ENCODE measurements at places on chromosomes 5 and 9. TPM values are rescaled to one million over a fixed set of nuclear protein-coding genes. Genes with fewer than 3 reads are reported as not detected.

Gene PGM5
- total RNA-seq: 9.3 TPM

Gene IER5L
- 21.7 TPM for total RNA-seq

Gene CTSV
- 4.0 TPM for total RNA-seq

Gene NCS1
- 16.6 TPM for total RNA-seq

Gene SLC34A1
- total RNA-seq: not detected

Gene SPINK13
- total RNA-seq: not detected

Gene PHF24
- not detected for total RNA-seq

Gene HTR4
- total RNA-seq: not detected

Gene FAXDC2
- 0.54 TPM for total RNA-seq

Gene SPINK7
- not detected for total RNA-seq

Gene LVRN
- not detected for total RNA-seq

Gene GRIN1
- not detected for total RNA-seq

Gene DNAJA1
- 152 TPM for total RNA-seq

Gene CD72
- total RNA-seq: 0.47 TPM

Gene KCNT1
- not detected for total RNA-seq

Gene CYSRT1
- 0.89 TPM for total RNA-seq

Gene SRP19
- total RNA-seq: 208 TPM

Gene PPP3R2
- not detected for total RNA-seq

Gene GTF3C4
- total RNA-seq: 14.8 TPM

Gene OCLN
- total RNA-seq: 2.1 TPM

Gene FAM153A
- not detected for total RNA-seq

Gene PCA3
- total RNA-seq: not detected

Gene COL15A1
- 1.2 TPM for total RNA-seq

Gene DOCK8
- 5.9 TPM for total RNA-seq

Gene FOXD4L6
- total RNA-seq: not detected

Gene PCDHB16
- total RNA-seq: 0.10 TPM

Gene CCL21
- total RNA-seq: not detected

Gene GNA14
- total RNA-seq: not detected

Gene SCGB3A2
- total RNA-seq: not detected

Gene BTNL3
- total RNA-seq: not detected

Gene ZDHHC11
- not detected for total RNA-seq

Gene PTCH1
- 2.4 TPM for total RNA-seq

Gene MEIKIN
- not detected for total RNA-seq

Gene DNAI1
- total RNA-seq: not detected

Gene DEPDC1B
- 26.3 TPM for total RNA-seq

Gene FABP6
- total RNA-seq: 3.9 TPM

Gene POLK
- 10.9 TPM for total RNA-seq

Gene SOX30
- not detected for total RNA-seq

Gene TMEM174
- total RNA-seq: not detected

Gene OTULINL
- total RNA-seq: not detected

Gene TAL2
- not detected for total RNA-seq

Gene SLC6A18
- not detected for total RNA-seq

Gene RNF183
- total RNA-seq: not detected

Gene SPATA31A3
- total RNA-seq: not detected

Gene ANGPTL2
- total RNA-seq: 7.1 TPM

Gene CHSY3
- total RNA-seq: not detected

Gene FTMT
- not detected for total RNA-seq

Gene ENTREP1
- total RNA-seq: not detected

Gene OR1Q1
- total RNA-seq: not detected

Gene CDH9
- total RNA-seq: not detected

Gene IL33
- total RNA-seq: 0.25 TPM

Gene ZNF883
- total RNA-seq: not detected

Gene IFNB1
- total RNA-seq: 0.81 TPM

Gene TMEM171
- 0.96 TPM for total RNA-seq

Gene TRIM36
- total RNA-seq: 0.10 TPM

Gene SURF6
- 28.9 TPM for total RNA-seq

Gene ACTBL2
- 0.30 TPM for total RNA-seq

Gene NDUFB6
- total RNA-seq: 77.0 TPM

Gene HOMER1
- 12.0 TPM for total RNA-seq
